ENCODE measurements at places on chromosomes 2 and 18.

GRCh38 chr18:3593381-3593903 lies 143.5 kb downstream of the TGIF1 start:
- no peak for DNase-seq

DNA sequence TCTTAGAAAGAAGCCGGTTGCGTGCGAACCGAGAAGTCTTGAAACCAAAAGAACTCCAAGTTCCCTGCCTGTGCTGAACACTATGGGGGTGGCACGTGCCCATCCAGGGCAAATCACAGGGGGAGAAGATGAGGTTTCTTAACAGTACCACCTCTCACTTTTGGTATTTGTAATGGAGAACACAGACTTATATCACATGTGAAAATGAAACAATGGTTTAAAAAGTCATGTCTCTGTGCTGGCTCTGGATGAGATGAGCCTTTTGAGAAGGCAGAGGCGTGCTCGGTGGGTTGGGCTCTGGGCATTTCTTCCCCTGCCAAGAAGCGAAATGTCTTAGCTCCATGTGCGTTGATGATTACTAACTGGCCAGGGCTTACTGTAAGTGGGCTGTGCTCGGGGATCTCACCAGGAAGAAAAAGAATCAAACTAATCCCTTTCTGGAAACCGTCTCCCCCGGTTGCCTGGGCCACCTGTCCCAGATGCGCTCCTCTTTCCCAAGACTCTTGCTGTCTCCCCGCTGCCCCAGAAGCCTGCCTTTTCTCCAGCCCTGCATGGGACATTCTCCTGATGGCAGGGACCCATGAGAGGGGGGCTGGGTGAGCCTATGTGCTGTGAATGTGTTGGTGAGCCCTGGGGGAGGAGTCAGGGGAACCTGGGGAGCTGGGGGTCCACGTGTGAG lies 252.9 kb downstream of the PRKCE start:
- no peak for DNase-seq

GRCh38 chr2:28989973-28990372 lies 8.9 kb downstream of the TOGARAM2 start:
- DNase-seq, result no peak

DNA sequence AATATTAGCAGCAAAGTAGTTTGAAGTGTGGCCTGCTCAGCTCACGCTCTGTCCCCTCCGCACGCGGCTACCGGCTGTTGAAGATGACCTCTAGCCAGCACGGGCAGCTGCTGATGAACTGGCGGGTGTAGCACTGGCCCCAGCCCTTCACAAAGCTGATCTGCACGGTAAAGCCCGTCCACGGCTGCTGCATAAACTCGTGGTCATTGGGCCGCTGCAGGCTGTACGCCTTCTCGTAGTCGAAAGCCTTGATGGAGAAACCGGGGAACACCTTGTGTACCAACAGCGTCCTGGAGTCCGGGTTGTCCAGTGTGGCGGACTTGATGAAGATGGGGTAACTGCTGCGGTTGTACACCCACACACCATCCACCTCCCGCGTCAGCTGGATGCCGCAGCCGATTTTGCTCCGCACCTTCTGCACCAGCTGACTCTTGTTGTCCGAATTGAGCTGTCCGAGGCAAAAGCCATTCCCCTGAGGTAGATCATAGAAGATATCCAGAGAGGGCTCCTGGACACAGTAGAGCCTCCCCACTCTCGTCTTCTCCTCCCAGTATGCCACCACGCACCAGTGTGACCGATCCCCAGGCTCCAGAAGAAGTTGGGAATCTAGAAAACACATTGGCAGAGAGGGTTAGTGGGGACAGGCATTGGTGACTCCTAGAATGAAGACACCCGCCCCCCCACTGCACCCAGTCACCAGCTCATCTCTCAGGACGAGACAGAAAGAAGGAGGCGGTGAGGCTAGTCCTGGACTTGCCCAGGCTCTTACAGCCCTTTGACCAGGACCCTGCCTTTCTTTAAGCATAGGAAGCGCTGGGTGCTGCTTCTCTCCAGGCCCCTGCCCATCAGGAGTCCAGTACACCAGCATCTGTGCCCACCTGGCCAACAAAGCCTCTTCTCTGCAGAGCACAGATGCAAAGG lies 29.2 kb downstream of the SMAD7 start:
- DNase-seq, result no peak

GRCh38 chr2:64543008-64543697 lies 19.0 kb downstream of the AFTPH start:
- no peak for DNase-seq

GRCh38 chr2:144479659-144480058 lies 40.3 kb downstream of the ZEB2 start:
- no peak for DNase-seq

GRCh38 chr2:223306371-223306770 lies 254.4 kb downstream of the KCNE4 start:
- no peak for DNase-seq

DNA sequence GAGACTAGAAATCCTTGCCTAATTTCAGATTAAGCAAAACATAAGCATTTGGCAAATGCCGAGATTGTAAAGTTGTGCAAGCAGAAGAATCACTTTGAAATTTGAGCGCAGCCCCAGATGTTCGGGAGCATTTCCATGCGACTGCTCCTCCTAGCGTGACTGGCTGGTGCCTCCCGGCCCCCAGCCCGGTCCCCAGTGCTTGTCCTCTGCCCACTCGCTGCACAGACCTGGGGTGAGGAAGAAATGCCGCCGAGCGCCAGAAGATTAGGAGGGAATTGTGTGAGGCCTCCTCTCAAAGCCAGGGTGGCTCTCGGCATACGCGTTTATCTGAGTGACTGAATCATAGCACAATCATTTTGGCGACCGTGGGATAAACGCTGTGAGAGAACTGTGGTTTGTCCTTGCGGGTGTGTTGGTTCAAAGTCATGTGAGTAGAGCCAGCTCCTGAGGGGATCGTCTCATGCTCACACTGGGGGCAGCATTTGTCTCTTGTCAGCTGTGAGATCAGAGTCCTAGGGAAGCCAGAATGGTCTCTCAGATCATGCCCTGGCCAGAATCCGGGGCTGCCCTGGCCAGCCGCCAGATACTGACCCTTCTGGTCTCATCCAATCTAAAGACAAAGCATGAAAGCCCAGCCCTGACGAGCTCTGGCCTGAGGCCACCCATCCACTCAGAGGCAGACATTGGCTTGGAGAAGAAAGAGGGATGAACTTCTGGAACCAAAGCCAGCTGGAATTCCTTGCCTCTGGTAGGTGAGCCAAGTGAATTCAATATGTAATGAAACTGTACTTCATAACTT lies 189.3 kb downstream of the SH3RF3 start:
- DNase-seq, result no peak
